IPS DF 19.7 (cell line): ENCODE measurements at places on chromosomes 12 and 14.

GRCh38 chr14:63249092-63249491 lies 44.8 kb downstream of the RHOJ start:
- DNase-seq: no peak

- DNase-seq: no peak
Observed at GRCh38 chr14:50237427-50237826, 6.0 kb upstream of the SOS2 start.

DNA sequence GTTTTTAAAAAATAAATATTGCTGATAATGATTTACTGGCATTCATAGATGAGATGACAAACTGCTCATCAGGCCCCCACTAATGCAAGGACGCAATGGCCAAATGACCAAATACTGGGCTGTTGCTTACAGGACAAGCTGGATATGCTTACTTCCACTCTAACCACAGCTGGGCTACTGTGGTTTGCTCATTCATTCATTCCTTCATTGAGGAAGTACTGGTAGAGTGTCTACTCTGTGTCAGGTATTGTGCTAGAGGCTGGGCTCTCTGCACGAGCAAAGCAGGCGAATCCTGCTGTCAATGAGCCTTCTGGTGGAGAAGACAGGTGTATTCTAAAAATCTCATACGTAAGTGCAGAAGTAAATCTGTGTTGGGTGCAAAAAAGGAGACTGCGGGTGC lies 113.3 kb upstream of the SLC38A2 start:
- DNase-seq: no peak

GRCh38 chr12:55847033-55847432 lies 4.3 kb upstream of the MMP19 start:
- DNase-seq: no peak

DNA sequence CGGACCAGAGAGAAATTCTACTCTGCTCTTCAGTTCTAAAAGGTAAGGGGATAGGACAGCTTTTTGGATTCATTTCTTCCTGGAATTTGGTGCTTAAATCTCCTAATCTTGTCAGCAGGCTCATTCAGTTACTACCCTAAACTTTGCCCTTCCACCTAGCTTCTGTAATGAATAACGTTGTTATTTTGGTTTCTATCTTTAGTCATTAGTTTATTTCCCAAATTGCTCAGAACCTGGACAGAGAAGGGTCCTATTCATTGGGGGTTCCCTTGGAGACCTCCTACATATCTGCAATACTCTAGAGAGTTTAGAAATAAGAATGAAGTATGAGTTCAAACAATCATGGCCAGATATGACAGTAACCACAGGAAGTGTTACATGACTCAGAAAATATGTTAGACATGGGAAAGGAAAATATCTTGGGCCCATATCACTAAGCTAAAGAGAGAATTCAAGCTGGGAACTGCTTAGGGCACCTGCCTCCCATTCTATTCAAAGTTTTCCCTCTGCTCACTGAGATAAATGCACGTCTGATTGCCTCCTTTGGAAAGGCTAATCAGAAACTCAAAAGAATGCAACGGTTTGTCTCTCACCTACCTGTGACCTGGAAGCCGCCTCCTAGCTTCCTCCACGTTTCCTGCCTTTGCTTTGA lies 87.9 kb downstream of the GAS2L3 start:
- DNase-seq: no peak

- DNase-seq: peak; percentile 75
Observed at GRCh38 chr12:104788840-104789271, 169.2 kb downstream of the SLC41A2 start.

GRCh38 chr14:101497684-101498525 lies 63.4 kb upstream of the DIO3 start:
- DNase-seq: no peak

GRCh38 chr12:81541121-81541520 lies 218.0 kb downstream of the PPFIA2 start:
- DNase-seq: no peak

DNA sequence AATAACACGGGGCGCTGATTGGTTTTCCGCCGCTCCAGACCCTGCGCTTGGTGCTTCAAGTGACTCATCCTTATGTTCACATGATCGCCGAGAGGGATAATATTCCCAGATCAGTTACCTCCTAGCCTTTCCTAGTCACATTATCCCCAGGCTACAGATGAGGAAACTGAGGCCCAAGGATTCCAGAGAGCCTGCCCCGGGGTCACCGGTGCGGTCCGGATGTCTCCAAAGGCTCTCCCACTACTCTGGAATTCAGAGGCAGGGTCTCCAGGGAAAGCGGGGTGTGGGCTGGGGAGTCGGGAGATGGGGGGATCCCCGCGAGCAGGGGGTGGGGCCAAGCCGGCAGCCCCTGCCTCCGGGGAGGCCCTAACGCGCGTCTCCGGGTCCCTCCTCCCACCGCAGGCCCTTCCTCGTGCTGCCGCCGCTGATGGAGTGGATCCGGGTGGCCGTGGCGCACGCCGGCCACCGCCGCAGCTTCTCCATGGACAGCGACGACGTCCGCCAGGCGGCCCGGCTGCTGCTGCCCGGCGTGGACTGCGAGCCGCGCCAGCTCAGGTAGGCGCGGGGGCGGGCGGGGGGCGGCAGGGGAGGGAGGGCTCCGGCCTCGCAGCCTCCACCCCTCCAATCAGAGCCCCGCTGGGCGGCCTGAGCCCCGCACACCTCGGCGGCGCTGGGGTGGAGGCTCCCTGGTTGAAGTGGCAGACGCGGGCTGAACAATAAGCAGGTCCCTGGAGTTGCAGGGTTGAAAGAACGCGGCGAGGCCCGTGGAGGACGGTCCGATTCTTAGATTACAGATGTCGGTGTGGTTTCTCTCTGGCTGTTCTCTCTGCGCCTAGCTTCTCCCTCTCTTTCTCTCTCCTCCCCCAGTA lies 104.6 kb upstream of the PWP1 start:
- no peak for DNase-seq

GRCh38 chr12:6461401-6462233 lies 8.9 kb downstream of the VAMP1 start:
- no peak for DNase-seq

GRCh38 chr14:74326369-74327152 lies 21.7 kb upstream of the VRTN start:
- DNase-seq: peak; percentile 98

- no peak for DNase-seq
Observed at GRCh38 chr12:88529531-88530488, 50.5 kb downstream of the KITLG start.

GRCh38 chr12:128476266-128476665 lies 209.3 kb downstream of the TMEM132C start:
- no peak for DNase-seq

GRCh38 chr12:13119826-13120225 lies 16.4 kb upstream of the GSG1 start:
- DNase-seq: no peak

DNA sequence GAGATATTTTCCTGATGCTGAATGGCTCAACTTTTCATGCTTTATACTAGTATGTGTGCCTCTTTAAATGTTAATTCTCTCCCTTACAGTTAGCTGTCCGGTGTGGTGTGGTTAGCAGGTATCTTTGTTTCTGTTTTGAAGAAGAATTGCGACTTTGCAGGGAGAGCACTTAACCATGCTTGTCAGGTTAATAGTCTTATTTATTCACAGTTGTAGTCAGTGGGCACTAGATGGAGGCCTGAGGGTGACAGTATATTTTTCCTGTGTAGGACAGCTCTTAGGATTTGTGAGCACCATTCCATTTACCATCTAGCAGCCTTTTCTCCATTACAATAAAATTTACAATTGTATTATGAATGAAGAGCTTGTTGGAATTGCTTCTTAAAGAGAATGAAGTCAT lies 34.9 kb downstream of the PDE3A start:
- no peak for DNase-seq

- no peak for DNase-seq
Observed at GRCh38 chr12:85424581-85425348, 144.7 kb downstream of the ALX1 start.

- DNase-seq: no peak
Observed at GRCh38 chr12:1929985-1930802, 11.7 kb upstream of the CACNA2D4 start.

GRCh38 chr12:42385326-42385841 lies 59.4 kb downstream of the PPHLN1 start:
- DNase-seq: no peak

DNA sequence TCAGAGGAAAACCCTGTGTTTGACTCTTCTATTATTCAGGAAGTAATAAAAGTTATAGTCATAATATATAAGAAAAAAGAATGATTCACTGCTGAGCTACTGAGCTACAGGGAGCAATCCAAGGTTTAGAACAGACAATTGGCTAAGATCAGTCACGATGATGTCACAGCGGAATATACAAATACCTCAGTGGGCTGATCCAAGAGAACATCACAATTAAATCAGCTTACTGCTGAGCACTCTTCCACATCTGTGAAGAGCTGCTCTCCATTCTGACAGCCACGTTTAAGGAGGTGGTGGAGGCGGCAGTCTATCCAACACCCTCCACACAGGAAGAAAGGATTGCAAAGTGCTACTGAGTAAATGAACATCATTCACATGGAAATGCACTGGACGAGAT lies 271.0 kb downstream of the APAF1 start:
- DNase-seq: no peak

GRCh38 chr14:56648508-56649301 lies 69.1 kb downstream of the TMEM260 start:
- no peak for DNase-seq

DNA sequence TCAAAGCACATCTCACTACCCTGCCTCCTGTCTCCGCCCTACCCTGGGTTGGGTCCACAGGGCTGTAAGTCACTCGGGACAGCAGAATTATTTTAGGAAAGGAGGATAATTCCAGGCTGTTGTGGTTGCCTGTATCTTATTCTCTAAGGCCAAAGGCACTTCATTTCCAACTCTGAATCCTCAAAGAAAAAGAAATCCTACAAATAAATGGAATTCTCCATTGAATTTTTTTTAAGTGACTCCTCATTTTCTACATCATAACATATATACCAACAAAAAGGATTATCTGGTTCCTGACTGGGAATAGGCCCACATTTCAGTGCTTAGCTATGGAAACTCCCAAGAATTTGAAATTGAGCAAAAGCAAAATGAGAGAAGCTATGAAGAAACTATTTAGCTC lies 186.4 kb downstream of the ITPR2 start:
- no peak for DNase-seq

DNA sequence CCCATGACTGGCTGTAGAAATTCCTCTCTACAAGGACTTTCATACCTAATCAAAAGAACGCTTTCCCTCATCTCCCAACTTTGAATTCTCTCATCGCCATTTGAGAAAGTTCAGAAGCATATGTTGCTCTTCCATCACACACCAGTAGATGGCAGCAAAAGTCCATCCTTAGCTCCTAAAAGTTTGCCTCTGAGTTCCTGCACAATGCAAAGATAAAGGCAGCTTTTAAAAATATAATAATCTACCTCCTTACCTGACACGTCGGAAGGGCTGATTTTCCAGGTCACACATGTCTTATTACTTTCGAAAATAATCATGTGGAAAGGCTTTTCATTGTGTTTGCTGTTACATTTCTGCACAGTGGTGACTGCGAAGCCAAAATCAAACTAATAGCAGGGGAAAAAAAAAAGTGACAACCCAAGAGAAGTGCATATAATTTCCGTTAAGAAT lies 456.7 kb upstream of the SEL1L start:
- no peak for DNase-seq

GRCh38 chr12:62731055-62731820 lies 203.7 kb downstream of the PPM1H start:
- DNase-seq: no peak
